AG08395 (cell line): ENCODE measurements at places on chromosomes 4 and X.

DNA sequence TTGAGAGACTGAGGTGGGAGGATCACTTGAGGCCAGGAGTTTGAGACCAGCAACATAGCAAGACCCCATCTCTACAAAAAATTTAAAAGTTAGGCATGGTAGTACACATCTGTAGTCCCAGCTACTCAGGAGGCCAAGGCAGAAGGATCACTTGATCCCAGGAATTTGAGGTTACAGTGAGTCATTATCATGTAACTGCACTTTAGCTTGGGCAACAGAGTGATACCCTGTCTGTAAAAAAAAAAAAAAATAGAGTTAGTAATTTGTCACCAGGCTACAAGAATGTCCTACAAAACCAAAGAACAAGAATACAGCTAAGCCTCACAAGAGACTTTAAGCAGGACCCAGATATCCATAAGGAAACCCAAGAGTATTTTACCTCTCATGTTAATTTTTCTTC lies 27.0 kb upstream of the RAB28 start:
- DNase-seq = no peak

- no peak for DNase-seq
These were observed 51.1 kb upstream of the JADE1 start for GRCh38 chr4:128758314-128758922.

- no peak for DNase-seq
These were observed 321.2 kb downstream of the PCDH7 start for GRCh38 chr4:31041385-31041784.

DNA sequence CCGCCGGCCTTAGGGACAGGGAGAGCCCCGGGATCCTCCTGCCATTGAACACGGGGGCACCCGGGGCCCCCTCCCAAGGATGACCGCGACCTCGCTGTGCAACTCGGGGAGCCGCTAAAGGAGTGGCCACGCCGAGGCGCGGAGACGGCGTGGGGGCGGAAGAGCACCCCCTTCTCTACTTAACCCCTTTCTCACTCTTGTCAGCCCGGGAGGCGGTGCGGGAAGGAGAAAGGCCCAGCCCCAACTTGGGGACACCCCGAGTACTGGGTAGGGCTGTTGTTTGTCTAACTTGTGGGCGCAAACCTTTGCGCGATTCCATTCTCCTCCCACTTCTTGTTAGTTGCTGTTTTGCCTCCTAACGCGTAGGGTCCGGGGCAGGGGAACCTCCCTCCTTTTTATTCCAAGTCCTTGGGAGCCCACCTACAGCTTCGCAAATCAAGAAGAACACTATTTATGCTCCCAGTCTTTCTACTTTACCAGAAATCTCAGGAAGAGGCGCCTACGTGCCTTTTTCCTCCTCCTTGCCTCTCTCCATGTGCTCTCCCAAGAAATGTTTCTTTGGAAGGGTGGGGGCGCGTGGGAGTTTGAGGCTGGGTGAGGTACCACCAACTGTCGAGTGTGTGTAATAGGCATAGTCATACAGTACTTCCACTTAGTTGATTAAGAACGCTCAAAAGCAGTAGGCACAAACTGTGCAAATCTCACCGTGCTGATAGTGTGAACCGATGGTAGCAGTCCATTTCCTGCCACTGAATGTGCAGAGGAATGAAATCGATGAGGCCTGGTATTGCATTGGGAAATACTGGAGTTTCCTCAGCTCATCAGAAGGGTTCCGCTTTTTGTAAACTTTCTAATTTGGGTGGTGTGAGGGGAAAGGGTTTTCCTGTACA lies 813 bp downstream of the DIAPH2 start:
- DNase-seq = peak; percentile 6

GRCh38 chr4:118683513-118683912 lies 1.7 kb upstream of the METTL14 start:
- DNase-seq = no peak

DNA sequence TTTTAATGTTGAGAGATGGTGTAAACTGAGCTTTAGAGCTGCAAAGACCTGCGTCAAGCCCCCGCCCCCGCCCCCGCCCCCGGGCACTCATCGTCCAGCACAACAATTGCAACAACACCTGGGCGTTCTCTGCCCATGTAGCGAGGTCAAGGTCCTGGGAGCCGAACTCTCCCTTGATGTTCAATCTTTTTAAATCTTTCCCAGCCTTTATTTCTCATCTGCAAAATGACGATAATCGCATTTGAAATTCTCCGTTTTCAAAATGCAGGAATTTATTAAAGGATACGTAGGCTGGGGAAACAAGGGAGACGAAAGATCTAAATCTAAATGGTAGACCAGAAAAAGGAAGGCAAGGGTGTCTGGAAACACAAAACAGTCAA lies 648 bp upstream of the MSMO1 start:
- DNase-seq = no peak

- no peak for DNase-seq
These were observed 199.4 kb upstream of the TRAM1L1 start for GRCh38 chr4:117284736-117285135.

DNA sequence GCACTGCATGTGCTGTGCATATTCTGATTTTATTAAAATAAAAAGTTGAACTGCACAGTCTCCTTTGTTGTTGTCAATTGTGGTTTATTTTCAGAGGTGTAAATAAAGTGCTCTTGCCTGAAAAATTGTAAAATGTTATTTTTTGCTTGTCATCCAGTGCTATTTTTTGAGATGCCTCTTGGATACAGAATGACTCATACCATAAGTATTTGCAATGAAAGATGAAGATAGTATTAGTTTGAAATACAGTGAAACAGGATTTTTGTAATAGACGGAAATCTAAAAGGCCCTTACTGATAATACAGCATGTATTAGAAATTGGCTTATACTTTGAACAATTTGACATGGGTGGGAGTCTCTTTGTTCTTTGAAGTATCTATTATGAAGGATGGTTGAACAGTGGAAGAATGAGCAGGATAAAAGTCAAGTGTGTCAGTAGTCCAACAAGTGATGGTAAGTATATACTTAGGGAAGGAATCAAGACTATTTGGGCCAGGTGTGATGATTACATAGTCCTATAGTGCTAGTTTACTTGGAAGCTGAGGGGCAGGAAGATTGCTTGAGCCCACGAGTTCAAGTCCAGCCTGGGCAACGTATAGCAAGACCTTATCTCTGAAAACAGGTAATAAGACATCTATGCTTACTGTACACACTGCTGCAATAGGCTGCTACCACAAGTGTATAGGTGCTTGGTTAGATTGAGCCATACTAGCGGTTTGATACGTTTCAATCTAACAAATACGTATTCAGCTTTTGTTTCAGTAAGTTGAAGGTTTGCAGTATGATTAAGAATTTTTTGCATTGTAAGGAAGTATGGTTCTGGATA lies 16.4 kb downstream of the DDX3X start:
- peak; percentile 35 for DNase-seq
